ENCODE measurements at places on chromosomes 16 and 17. TPM values are rescaled to one million over a fixed set of nuclear protein-coding genes. Genes with fewer than 3 reads are reported as not detected.

Gene CHST4
- not detected for total RNA-seq

Gene NOG
- total RNA-seq, result 1.6 TPM

Gene CD300C
- total RNA-seq, result not detected

Gene ARHGAP44
- total RNA-seq, result 0.32 TPM

Gene TBX4
- not detected for total RNA-seq

Gene CNGB1
- not detected for total RNA-seq

Gene KRT33A
- total RNA-seq, result not detected

Measured in epithelial cell of umbilical artery (primary cell).